Hematopoietic multipotent progenitor cell treated with erythropoietin and hydrocortisone succinate and interleukin-3 and kit ligand, for 4 days (in vitro differentiated cells): ENCODE measurements at places on chromosomes 13 and 19.

- peak; percentile 58 for DNase-seq
Observed at GRCh38 chr19:33186431-33187182, 7.5 kb upstream of the LRP3 start.

GRCh38 chr19:48735031-48735615, 5.3 kb downstream of the RASIP1 start:
- DNase-seq = no peak

DNA sequence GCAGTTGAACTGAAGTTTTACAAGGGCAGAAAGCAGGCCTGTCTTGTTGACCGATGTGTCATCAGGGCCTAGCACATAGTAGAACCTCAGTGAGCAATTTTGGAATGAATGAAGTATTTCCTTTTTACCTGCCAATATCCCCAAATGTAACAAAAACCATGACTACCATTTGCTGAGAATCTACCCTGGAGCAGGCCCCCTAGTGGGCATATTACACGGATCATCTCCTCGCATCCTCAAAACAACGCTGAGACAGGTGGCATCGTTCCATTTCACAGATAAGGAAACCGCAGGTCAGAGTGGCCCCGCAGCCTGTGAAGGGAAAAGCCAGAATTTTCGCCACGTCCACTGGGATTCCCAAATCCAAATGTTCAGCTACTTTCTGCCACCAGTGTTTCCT, 77.9 kb downstream of the CACNA1A start:
- DNase-seq = peak; percentile 53

DNA sequence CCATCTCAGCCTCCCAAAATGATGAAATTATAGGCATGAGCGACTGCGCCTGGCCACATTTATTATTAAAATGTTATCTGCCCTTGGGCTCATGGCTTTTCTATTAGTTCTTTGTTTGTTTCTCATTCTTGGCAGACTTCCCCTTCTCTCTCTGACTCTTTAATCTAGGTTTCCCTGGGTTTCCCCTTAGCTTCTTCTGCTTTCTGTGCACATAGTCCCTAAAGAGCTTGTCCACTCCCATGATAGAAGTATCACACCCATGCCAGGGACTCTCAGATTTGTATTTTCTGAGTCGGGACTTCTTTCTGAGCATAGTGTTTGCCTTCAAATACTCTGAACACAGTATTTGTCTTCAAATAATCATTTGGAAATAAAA, 38.6 kb upstream of the ITM2B start:
- DNase-seq = peak; percentile 88

DNA sequence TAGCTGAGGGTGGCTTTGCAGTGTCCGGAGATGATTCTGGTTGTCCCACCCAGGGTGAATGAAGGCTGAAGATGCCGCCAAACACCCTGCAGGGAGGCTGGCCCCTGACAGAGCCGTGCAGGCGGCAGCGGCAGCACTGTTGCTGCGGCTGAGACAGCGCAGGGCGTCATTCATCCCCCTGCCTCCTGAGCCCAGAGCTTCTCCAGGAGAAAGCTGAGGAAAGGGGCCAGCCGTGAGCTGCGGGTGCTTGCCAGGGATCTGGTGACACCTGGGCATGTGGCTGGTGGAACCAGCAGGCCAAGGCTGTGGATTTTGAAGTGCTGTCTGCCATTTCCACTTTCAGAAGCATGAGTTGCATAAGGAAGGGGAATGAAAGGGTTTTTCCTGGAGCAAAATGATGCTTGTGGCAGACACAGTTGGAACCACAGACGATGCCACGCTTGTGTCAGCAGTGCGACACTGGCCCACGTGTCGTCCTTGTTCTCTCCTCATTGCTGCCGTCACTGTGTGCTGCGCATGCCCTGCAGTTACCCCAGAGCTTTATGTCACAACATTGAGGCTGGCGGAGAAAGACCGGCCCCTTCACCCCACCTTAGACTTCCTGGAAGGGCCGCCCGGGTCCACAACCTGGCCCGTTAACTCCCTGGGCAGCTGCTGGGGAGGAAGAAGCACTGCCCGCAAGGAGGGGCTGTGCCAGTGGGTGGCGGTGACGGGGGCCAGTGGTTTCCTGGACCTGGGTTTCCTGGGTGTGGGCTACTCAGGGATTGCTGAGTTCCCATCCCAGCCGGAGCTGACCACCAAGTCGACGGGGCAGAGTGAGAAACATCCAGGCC, 22.7 kb downstream of the TFDP1 start:
- peak; percentile 60 for DNase-seq

DNA sequence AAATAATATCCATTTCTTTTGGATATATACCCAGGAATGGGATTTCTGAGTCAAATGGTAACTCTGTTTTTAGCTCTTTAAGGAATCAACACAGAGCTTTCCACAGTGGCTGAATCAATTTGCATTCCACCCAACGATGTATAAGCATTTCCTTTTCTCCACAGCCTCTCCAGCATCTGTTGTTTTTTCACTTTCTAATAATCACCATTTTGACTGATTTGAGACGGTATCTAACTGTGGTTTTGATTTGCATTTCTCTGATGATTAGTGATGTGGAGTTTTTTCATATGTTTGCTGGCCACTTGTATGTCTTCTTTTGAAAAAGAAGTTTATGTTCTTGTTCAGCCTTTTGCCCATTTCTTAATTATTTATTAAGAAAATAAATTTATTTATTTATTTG, 352.2 kb upstream of the OBI1 start:
- no peak for DNase-seq
